Smooth muscle cell of the coronary artery (primary cell): ENCODE measurements at places on chromosomes 4 and X. TPM values are rescaled to one million over a fixed set of nuclear protein-coding genes. Genes with fewer than 3 reads are reported as not detected.

XPNPEP2 gene
- 6.8 TPM in 1 of 2 replicates, not detected in the other for total RNA-seq

POU3F4 gene
- total RNA-seq: not detected in 2 replicates

MAGEA12 gene
- 0.08 TPM in 1 of 2 replicates, not detected in the other for total RNA-seq

IBSP gene
- 0.90 TPM in 1 of 2 replicates, not detected in the other for total RNA-seq

LGI2 gene
- 0.08 and 1.2 TPM in 2 replicates for total RNA-seq

SOWAHB gene
- total RNA-seq: not detected in 2 replicates

TENM3 gene
- total RNA-seq: 0.08 and 7.3 TPM in 2 replicates

PAGE5 gene
- not detected in 2 replicates for total RNA-seq

MGAT4D gene
- not detected in 2 replicates for total RNA-seq

OPN1MW gene
- total RNA-seq: not detected in 2 replicates

RASGEF1B gene
- 0.15 and 1.5 TPM in 2 replicates for total RNA-seq

GYPB gene
- not detected in 2 replicates for total RNA-seq

TNMD gene
- total RNA-seq: not detected in 2 replicates

DCK gene
- 8.0 and 8.6 TPM in 2 replicates for total RNA-seq

XAGE1A gene
- not detected in 2 replicates for total RNA-seq

TLR6 gene
- 0.60 and 0.94 TPM in 2 replicates for total RNA-seq

CYBB gene
- total RNA-seq: not detected in 2 replicates

CT47A1 gene
- total RNA-seq: not detected in 2 replicates

G3BP2 gene
- total RNA-seq: 64.2 and 138 TPM in 2 replicates

BMP3 gene
- under 0.01 and 0.12 TPM in 2 replicates for total RNA-seq

TRPC5OS gene
- not detected in 2 replicates for total RNA-seq

SERPINA7 gene
- total RNA-seq: not detected in 2 replicates

CCDC158 gene
- total RNA-seq: 0.23 TPM in 1 of 2 replicates, not detected in the other

NOX1 gene
- not detected in 2 replicates for total RNA-seq

GPR101 gene
- total RNA-seq: not detected in 2 replicates

CXCL8 gene
- total RNA-seq: 214 TPM in 1 of 2 replicates, not detected in the other

GPRASP1 gene
- 1.5 and 6.2 TPM in 2 replicates for total RNA-seq

KLHL15 gene
- 4.8 and 4.9 TPM in 2 replicates for total RNA-seq

F8A3 gene
- total RNA-seq: 0.98 TPM in 1 of 2 replicates, not detected in the other

MAGEA11 gene
- not detected in 2 replicates for total RNA-seq

FRMD7 gene
- under 0.01 TPM in 1 of 2 replicates, not detected in the other for total RNA-seq

CT45A5 gene
- total RNA-seq: not detected in 2 replicates

MTM1 gene
- 5.9 and 6.2 TPM in 2 replicates for total RNA-seq

SUPT20HL1 gene
- under 0.01 TPM in 1 of 2 replicates, not detected in the other for total RNA-seq

GAGE12F gene
- total RNA-seq: not detected in 2 replicates

GYPA gene
- total RNA-seq: not detected in 2 replicates

TMEM131L gene
- total RNA-seq: 3.3 and 8.2 TPM in 2 replicates

KLHL4 gene
- total RNA-seq: 1.1 and 4.5 TPM in 2 replicates

CT47B1 gene
- not detected in 2 replicates for total RNA-seq

GABRG1 gene
- not detected in 2 replicates for total RNA-seq

USP27X gene
- total RNA-seq: 2.9 and 3.9 TPM in 2 replicates

HHIP gene
- total RNA-seq: 1.1 and 199 TPM in 2 replicates

WDFY3 gene
- total RNA-seq: 38.3 and 42.2 TPM in 2 replicates

CXCL9 gene
- total RNA-seq: not detected in 2 replicates

ARMCX2 gene
- total RNA-seq: 59.8 and 72.9 TPM in 2 replicates

CENPVL1 gene
- not detected in 2 replicates for total RNA-seq
